Activated naive CD4-positive, alpha-beta T cell treated with anti-CD3 and anti-CD28 coated beads for 36 hours (primary cell): ENCODE measurements at places on chromosomes 5 and 9. TPM values are rescaled to one million over a fixed set of nuclear protein-coding genes. Genes with fewer than 3 reads are reported as not detected.

GABRA1 gene
- total RNA-seq = not detected

TAF11L10 gene
- total RNA-seq = not detected

ADAMTS6 gene
- total RNA-seq = 0.93 TPM

- peaks cover 2% of the 10 kb centered on the region for H3K36me3 ChIP-seq
- no peak overlapping the region for H3K4me3 ChIP-seq
- H3K27ac ChIP-seq = no peak overlapping the region
- no peaks in the 10 kb centered on the region for H3K4me1 ChIP-seq
- no peaks in the 10 kb centered on the region for H3K27me3 ChIP-seq
These were observed 77.7 kb downstream of the RGS3 start for GRCh38 chr9:113541019-113541900.

SHC3 gene
- total RNA-seq = not detected

FST gene
- not detected for total RNA-seq

- H3K36me3 ChIP-seq = no peaks in the 10 kb centered on the region
- DNase-seq = no peak
- no peak overlapping the region for H3K4me3 ChIP-seq
These were observed 46.2 kb upstream of the FCN2 start for GRCh38 chr9:134834217-134834956.

DNA sequence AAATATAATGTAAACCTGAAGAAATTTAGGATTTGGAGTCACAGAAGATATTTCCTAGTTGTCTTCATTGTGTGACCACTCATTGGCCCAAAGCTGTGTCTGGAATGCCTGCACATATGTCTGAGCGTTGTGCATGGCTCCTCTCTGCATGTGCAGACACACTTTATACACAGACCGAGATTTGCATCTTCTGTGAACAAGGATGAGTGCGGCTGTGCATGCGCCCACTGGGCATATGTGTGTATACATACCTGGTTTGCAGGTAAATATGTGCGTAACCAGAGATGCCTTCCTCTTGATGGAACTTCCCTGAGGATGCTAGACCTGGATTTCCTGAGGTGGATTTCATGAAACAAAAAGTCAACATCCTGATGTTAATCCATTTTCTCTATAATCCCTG is 19.1 kb downstream of the PHF2 start:
- no peak for DNase-seq

GABRA6 gene
- total RNA-seq = not detected

GRCh38 chr5:126716861-126717260 is 60.1 kb upstream of the LMNB1 start:
- H3K4me3 ChIP-seq = no peak overlapping the region
- DNase-seq = no peak
- H3K4me1 ChIP-seq = no peaks in the 10 kb centered on the region
- no peaks in the 10 kb centered on the region for H3K27me3 ChIP-seq

DNA sequence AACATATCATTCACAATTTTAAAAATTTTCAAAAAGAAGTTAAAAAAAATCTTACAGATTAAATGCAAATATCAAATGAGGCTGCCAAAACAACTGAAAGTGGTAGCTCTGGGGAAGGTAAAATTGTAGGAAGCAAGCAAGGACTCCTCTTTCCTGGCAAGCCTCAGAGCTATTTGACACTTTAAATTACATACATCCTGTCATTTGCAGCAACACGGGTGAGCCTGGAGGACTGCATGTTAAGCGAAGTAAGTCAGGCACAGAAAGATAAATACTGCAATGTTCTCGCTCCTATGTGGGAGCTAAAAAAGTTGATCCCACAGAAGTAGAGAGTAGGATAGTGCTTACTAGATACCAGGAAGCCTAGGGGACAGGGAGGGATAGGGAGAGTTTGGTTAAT is 58.0 kb downstream of the LPAR1 start:
- no peak overlapping the region for H3K27ac ChIP-seq
- H3K4me3 ChIP-seq = no peak overlapping the region
- H3K27me3 ChIP-seq = no peaks in the 10 kb centered on the region
- no peaks in the 10 kb centered on the region for H3K4me1 ChIP-seq
- H3K36me3 ChIP-seq = no peaks in the 10 kb centered on the region
- no peak for DNase-seq

DNA sequence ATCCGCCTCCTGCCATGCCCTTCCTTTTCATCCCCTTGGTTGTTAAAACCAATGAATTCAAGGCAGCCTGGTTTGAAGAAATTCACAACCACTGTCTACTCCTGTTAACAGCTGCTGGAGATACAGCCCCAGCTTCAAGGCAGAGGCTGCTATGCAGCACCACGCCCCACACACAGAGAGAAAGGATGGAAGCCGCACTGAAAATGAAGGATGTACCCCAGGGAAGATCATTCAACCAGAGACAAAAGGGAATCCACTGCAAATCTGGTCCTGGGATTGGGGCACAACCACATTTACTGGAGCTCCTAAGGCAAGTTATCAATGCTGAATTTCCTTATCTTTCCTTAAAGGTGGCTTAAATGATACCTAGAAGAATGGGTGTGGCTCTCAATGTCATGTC is 58.7 kb downstream of the DPYSL3 start:
- H3K4me3 ChIP-seq = no peak overlapping the region
- no peak overlapping the region for H3K27ac ChIP-seq
- DNase-seq = no peak
- no peaks in the 10 kb centered on the region for H3K36me3 ChIP-seq

FBLL1 gene
- 0.21 TPM for total RNA-seq

GPR151 gene
- total RNA-seq = not detected

DNA sequence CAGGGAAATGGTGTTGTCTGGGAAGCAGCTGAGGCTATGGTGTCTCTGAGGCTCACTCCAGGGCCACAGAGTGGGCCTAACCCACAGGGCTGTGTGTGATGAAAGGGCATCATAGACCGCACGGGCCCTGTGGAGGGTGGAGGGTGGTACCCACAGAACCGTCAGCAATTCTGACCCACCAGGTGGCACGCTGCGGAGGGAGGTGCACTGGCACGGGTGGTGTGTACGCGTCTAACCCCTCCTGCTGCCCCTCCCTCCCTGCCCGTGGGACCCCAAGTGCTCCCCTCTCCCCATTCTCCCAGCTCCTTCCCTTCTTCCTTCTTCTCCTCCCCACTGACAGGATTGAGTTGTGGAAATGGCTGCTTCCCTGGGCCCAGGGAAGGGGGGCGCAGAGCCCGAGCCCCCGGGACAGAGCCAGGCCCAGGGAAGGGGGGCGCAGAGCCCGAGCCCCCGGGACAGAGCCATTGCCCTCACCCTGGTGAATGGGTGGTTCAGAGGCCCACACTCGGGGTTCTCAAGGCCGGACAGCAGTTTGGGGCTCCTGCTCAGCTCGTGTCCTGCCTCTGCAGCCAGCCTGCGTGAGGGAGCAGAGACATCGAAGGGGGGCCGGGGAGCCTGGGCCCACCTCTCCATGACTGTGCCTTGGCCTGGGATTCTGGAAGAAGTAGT is 6.8 kb downstream of the LCN10 start:
- H3K36me3 ChIP-seq = no peaks in the 10 kb centered on the region
- no peak overlapping the region for H3K4me3 ChIP-seq
- H3K27me3 ChIP-seq = no peaks in the 10 kb centered on the region
- DNase-seq = no peak
- H3K4me1 ChIP-seq = peaks cover 22% of the 10 kb centered on the region
- H3K27ac ChIP-seq = no peak overlapping the region

DNA sequence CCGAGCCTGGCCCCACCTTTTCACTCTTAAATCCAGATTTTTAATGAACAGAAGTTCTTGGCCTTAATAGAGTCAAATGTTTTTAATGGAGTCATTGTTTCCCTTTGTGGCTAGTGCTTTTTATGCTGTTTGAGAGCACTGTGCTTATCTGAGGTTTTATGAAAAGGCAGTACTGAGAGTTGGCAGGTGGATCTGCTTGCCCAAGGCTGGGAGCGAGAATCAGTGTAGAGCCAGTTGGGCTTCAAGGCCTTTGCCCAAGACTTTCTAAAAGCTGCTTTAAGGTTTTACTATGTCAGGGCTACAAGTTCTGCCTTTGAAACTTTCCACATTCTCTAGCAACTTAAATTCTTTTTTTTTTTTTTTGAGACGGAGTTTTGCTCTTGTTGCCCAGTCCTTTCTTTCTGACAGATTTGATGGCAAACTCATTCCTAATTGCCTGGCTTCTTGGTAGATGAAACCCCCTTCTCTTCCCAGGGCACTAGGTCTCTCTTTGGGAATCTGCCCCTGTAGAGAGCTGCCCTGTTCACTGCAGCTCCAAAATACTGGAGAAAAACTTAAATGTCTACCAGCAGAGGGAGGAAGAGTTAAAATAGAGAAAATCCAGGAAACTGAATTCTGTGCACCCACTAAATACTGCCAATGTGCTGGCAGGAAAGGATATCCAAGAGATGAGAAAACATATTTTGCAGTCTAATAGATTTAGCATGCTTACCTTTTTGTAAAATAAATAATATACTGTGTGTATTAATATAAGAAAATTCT is 36.9 kb upstream of the CDK20 start:
- H3K27me3 ChIP-seq = no peaks in the 10 kb centered on the region
- H3K4me3 ChIP-seq = no peak overlapping the region
- peaks cover 12% of the 10 kb centered on the region for H3K4me1 ChIP-seq
- no peak overlapping the region for H3K27ac ChIP-seq

GRCh38 chr5:36720688-36721087 is 114.3 kb downstream of the SLC1A3 start:
- no peak overlapping the region for H3K4me3 ChIP-seq
- no peaks in the 10 kb centered on the region for H3K36me3 ChIP-seq
- H3K27me3 ChIP-seq = no peaks in the 10 kb centered on the region
- peaks cover 26% of the 10 kb centered on the region for H3K4me1 ChIP-seq
- no peak overlapping the region for H3K27ac ChIP-seq

GRCh38 chr5:122392824-122393223 is 80.8 kb downstream of the SNCAIP start:
- no peak for DNase-seq
- no peak overlapping the region for H3K4me3 ChIP-seq
- H3K4me1 ChIP-seq = no peaks in the 10 kb centered on the region
- H3K27me3 ChIP-seq = peaks cover 2% of the 10 kb centered on the region
- no peak overlapping the region for H3K27ac ChIP-seq

PLAC8L1 gene
- total RNA-seq = 0.40 TPM

- H3K4me3 ChIP-seq = no peak overlapping the region
- H3K4me1 ChIP-seq = peaks cover 2% of the 10 kb centered on the region
- H3K27me3 ChIP-seq = peaks cover 13% of the 10 kb centered on the region
These were observed 93.7 kb upstream of the DAP start for GRCh38 chr5:10854506-10855277.

GRCh38 chr9:137255448-137256114 is 454 bp downstream of the NELFB start:
- H3K4me1 ChIP-seq = peaks cover 18% of the 10 kb centered on the region
- H3K36me3 ChIP-seq = peaks cover 8% of the 10 kb centered on the region
- peak overlapping the region; percentile 75 for H3K27ac ChIP-seq

EIF4EBP3 gene
- total RNA-seq = 27.2 TPM

DNA sequence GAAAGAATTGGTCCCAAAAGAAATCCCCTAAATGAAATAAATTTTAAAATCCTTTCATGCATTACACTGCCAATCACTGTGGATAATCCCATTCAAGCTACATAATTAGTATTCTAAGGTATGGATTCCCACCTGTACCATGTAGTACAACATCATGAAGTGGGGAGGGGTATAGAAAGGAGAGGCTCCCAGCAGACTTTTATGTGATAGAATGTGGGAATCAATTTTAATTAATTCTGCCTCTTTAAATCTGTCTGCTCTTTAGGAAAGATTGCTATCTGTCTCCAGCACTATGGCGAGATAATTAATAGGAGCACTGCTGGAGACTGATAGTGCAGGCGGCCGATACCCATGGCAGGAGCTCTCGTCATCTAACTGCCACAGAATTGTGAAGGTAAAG is 95.4 kb downstream of the CDH12 start:
- H3K27me3 ChIP-seq = no peaks in the 10 kb centered on the region
- no peak overlapping the region for H3K4me3 ChIP-seq
- no peak overlapping the region for H3K27ac ChIP-seq
- H3K4me1 ChIP-seq = no peaks in the 10 kb centered on the region
- DNase-seq = no peak

ADRA1B gene
- not detected for total RNA-seq
